GDM1 (cell line): ENCODE measurements at places on chromosomes 16 and 17.

GRCh38 chr16:21169249-21169981 is 10.9 kb downstream of the LDAF1 start:
- no peak for DNase-seq

DNA sequence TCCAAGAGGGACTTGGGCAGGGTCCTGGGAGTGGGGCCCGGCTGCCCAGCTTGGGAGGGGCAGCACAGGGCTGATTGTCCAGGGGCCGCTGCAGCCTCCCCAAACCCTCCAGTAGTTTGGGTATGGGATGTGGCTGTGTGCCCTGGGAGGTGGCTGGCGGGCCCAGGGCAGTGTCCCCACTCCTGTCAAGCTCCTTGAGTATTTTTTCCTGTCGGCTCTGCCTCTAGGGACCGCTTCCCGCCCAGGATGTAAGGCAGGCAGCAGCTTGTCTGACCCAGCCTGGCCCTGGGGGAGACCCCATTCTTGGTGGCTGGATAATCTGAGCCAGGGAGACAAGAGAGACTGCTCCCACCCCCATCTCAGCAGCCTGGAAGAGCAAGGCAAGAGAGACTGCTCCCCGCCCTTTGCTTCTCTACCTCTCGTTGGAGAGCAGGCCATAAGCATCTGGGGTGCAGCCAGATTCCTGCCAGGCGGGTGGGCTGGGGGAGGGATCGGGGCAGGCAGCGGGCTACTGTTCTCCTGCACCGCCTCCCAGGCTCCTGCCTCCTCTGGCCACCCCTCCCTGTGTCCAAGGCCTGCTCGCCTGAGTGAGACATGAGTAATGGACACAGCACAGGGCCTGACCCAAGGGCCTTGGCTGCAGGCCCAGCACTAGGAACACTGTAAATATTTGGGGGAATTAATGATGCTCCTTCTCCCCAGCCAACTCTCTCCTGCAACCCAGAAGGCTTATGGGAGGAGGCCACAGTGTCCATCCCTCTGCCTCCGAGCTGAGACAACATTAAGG is 18.4 kb upstream of the ITGA3 start:
- no peak for DNase-seq

GRCh38 chr16:73058616-73059409 is 10.9 kb upstream of the ZFHX3 start:
- no peak for DNase-seq

GRCh38 chr17:70121126-70121525 is 46.1 kb downstream of the KCNJ16 start:
- DNase-seq, result no peak

GRCh38 chr16:86865851-86866662 is 287.7 kb downstream of the FOXL1 start:
- DNase-seq, result no peak

GRCh38 chr16:27403601-27403992 is 1.6 kb downstream of the IL21R start:
- DNase-seq, result no peak

DNA sequence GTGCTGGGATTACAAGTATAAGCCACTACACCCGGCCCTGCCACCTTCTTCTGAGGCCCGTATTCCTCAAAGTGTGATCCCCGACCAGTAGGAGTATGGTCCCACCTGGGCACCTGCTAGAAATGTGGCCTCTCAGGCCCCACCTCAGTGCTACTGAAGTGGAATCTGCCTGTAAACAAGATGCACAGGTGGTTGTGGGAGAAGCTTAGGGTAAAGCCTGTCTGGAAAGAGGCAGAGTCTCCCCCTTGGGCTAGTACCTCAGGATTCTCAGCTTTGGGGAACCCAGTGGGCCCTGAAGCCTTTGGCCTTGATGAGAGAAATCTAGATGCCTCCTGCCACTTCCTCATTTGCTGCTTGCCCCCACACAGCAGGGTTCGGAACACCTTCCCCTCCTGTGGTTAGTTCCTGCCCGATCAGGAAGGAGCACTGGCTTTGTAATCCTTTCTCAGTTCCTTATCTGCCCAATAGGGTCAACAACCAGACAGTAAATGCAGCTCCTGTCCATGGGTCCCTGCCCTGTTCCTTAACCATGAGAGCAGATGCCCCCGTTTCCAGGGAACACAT is 25.2 kb downstream of the TK2 start:
- peak; percentile 82 for DNase-seq

GRCh38 chr16:4322121-4323052 is 6.5 kb downstream of the GLIS2 start:
- DNase-seq, result no peak

GRCh38 chr17:50721194-50722010 is 2.0 kb downstream of the LUC7L3 start:
- no peak for DNase-seq

GRCh38 chr17:36929851-36930582 is 7.3 kb upstream of the LHX1 start:
- no peak for DNase-seq

GRCh38 chr16:82892324-82892723 is 265.6 kb downstream of the CDH13 start:
- no peak for DNase-seq

DNA sequence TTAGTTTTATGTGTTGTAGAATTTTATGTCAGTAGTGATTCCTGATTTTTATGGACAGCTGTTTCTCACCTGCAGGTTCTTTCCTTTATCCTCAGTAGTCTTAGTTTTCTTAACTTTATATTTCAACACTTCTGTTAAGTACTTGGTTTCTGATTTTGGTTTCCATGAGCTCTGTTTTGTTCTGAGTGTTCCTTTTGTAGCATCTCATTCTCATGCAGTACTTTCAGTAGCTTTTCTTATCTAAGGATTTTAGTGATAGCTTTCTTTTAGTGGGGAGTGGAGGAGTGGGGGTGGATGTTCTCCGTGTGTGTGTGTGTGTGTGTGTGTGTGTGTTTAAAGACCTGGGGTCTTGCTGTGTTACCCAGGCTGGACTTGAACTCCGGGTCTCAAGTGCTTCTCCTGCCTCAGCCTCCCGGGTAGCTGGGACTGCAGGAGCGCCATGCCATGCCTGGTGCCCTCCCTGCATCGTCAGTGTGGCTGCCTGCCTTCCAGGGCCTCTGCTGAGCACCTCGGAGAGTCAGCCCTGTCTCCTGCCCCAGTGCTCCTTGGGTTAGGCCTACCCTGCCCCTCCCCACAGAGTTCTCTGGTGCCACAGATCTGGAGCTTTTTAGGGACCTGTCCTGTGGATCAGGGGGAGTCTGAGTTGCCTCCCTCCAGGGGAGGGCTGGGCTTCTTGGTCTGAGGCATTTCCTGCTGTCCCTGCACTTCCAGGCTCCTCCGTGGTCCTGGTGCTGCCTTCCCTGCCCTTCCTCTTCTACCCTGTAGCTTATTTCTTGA is 4.3 kb upstream of the ZNF750 start:
- no peak for DNase-seq

DNA sequence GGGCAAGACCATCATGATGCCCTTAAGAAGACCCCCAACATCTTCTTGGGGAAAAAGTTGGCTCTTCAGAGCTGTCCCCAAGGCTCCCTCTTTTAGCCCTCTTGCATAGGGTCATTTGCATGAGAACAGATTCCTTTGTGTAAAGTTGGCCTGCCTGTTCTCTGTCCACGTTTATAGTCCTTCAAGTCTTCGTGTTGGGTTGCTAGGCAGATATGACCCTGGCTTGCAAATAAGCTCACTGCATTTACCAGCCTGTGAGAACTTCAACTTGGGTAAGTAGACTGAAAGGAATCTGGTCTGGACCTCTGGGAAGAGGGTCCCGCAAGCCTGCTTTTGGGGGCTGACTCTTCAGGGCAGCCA is 2.9 kb downstream of the ARSG start:
- no peak for DNase-seq

DNA sequence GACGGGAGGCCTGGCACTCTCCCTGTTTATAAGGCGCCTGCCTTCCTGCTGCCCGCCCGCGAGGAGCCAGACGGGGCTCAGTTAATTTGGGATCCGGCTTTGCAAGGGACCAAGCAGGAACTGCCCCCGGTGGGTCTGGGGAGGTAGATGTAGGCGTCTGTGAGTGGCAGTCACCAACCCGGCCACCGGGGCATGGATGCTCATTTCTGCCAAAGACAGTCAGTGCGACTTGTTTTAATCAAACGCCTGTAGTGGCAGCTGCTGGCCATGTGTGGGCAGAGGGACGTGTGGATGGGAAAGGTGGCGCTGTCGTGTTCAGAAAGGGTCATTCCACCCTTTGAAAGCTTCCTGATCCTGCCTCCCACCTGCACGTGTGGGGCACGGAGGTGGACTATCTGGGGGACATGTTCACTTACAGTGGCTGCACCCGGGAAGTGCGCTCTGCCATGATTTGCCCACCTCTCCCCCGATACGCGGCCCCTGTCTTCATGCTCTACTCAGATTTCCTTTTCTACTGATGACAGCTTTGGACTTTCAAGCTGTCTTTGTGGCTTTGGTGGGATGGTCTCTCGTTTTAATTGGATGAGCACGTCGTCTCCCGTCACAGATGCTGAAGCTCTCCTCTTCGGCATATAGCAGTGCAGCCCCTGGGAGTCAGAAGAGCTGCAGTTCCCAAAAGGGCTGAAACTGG is 60.3 kb upstream of the CIBAR2 start:
- no peak for DNase-seq

GRCh38 chr17:5588584-5588983 is 4.3 kb upstream of the NLRP1 start:
- DNase-seq, result no peak

GRCh38 chr17:67044016-67044772 is at the start of gene CACNG1:
Gene CACNG1 (plus strand): TSS chr17:67044554. CDS start chr17:67044661, 107 bp downstream.
- DNase-seq, result no peak

DNA sequence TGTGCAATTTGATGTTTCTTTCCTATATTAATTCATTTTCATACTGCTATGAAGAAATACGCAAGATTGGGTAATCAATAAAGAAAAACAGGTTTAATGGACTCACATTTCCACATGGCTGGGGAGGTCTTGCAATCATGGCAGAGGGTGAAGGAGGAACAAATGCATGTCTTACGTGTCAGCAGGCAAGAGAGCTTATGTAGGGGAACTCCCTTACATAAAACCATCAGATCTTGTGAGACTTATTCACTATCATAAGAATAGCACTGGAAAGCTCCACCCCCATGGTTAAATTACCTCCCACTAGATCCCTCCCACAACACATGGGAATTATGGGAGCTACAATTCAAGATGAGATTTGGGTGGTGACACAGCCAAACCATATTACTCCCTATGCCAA is 418.9 kb upstream of the MAF start:
- DNase-seq, result no peak

DNA sequence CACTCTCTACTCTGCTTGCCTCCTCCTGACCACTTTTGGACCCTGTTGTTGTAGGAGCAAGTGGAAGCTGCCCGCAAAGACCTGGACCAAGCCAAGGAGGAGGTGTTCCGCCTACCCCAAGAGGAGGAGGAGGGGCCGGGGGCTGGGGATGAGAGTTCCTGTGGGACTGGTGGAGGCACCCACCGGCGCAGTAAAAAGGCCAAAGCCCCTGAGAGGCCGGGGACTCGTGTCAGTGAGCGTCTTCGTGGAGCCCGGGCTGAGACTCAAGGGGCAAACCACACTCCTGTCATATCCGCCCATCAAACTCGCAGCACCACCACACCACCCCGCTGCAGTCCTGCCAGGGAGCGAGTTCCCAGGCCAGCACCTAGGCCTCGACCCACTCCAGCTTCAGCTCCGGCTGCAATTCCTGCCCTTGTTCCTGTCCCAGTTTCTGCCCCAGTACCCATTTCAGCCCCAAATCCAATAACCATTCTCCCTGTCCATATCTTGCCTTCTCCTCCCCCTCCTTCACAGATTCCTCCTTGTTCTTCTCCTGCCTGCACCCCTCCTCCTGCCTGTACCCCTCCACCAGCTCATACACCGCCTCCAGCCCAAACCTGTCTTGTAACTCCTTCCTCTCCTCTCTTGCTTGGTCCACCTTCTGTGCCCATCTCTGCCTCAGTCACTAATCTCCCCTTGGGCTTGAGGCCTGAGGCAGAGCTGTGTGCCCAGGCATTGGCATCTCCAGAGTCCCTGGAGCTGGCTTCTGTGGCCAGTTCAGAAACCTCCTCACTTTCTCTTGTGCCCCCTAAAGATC is 11.0 kb upstream of the PHKG2 start:
- DNase-seq, result no peak

GRCh38 chr17:28549236-28550132 is 2.9 kb downstream of the UNC119 start:
- no peak for DNase-seq

GRCh38 chr16:14353340-14353739 is 276.7 kb downstream of the PARN start:
- DNase-seq, result no peak

DNA sequence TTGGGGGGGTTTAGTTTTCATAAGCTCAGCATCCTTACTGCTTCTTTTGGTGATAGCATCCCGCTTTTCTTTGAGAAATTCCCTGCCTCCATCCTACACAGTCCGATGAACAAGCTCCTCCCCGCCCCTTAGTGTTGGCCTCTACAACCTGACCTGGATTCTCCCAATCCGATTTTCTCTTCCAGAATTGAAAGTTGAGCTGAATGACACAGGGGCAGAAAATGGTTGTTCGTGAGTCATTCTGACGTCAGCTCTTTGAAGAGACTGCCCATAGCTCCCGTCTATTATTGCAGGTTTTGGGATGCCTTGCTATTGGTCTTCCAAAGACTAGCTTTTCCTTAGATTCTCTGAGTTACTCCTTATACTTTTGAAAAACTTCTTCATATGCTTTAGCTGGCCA is 279.7 kb downstream of the SLC39A11 start:
- DNase-seq, result no peak
